ENCODE measurements at places on chromosomes 16 and 17. TPM values are rescaled to one million over a fixed set of nuclear protein-coding genes. Genes with fewer than 3 reads are reported as not detected.

DNA sequence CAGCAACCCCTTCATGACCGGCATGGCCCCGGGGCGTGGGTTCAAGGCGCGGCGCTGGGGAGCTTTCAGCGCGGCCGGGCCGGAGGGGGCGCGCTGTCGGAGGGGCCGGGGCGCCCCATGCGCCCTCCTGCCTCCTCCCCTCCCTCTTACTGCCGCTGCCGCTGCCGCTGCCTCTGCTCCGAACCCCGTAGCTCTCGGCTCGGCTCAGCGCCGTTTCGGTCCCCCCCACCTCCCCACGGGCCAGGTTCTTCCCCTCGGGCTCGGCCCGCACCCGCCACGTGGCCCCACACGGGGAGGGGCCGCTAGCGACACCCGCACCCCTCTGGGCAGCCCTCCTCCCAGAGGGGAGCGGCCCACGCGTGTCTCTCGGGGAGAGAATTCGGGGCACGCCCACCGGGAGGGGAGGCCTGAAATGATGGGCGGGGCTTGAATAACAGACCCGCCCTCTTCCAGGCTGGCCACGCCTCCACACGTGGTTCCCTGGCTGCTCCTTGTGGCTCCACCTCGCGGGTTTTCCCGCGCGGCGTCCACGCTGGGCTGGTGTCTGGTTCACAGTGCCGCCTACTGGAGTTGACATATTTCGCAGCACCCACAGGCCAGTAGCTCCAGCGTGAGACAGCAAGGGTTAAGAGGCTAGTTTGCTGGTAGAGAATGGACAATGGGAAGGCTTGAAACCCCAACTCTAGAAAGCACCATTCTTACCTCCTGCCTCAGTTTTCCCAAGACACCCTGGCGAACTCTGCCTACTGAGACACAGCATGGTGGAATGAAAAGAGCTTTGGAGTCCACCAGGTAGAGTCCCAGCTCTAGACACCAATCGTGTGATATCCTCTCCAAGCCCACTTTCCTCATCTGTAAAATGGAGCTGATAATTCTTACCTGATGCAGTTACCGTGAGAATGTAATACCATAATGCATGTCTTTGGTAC lies at the start of gene KCNH4:
Gene KCNH4 (minus strand): TSS at position 221 of the 929 bp plus-strand sequence. CDS start 197 bp downstream, at position 24.
- peak; percentile 70 for DNase-seq
- no peak within 1 kb of the TSS for H3K27ac ChIP-seq
- H3K27me3 ChIP-seq: no peaks in the 10 kb centered on the region
- H3K36me3 ChIP-seq: no peaks in the 10 kb centered on the region
- peak within 1 kb of the TSS; percentile 19 for H3K4me3 ChIP-seq

DNA sequence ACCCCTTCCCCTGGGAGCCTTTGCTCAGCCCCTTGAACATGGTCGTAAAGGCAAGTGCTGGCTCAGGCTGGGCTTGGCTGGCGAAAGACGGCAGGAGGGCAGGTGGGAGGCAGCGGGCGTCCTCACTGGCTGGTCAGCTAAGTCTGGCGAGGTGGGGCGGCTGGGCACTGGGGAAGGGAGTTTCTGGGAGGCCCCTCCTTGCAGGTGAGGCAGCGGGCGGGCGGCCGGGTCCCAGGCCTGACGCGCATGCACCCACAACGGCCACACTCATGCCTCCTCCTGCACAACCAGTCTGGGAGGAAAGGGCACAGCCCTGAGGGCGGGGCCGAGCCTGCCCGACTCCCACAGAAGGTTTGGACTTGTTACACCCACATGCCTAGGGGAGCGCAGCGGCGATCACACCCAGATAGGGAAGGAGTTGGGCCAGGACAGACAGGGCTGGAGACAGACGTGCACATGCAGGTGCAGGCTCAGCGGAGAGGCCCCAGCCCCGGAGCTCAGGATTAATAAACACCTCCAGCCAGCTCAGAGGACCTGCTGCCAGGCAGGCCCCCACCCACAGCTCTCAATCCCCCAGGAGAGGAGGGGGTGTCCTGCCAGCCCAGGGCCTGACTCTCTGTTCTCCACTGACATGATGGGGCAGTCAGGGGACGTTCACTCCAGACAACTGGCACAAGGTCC lies at the start of gene EVPL:
Gene EVPL (minus strand): TSS at position 148 of the 681 bp plus-strand sequence. CDS start 108 bp downstream, at position 40.
- H3K4me1 ChIP-seq: no peaks in the 10 kb centered on the region
- no peaks in the 10 kb centered on the region for H3K27me3 ChIP-seq
- H3K27ac ChIP-seq: no peak within 1 kb of the TSS
- H3K4me3 ChIP-seq: peak within 1 kb of the TSS; percentile 18

The MYO15A gene
- total RNA-seq: 5.4 TPM

The HSD17B1 gene
- total RNA-seq: 8.1 TPM

DNA sequence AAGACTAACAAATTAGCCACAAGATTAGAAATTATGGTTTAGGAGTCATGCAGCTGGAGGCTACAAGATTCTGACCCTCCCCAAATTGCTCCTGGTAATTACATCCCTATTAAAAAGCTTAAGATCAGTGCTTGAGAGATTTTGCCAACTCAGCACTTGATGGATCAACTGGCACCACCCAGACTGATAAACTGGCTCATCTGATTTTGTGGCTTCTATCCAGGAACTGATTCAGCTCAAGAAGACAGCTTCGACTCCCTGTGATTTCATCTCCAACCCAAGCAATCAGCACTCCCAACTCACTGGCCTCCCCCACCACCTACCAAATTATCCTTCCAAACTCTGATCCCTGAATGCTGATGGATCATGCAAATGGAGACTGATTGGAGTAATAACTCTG lies 94.8 kb downstream of the TNFRSF13B start:
- no peak for DNase-seq
- no peak overlapping the region for H3K4me3 ChIP-seq
- no peaks in the 10 kb centered on the region for H3K27me3 ChIP-seq
- no peaks in the 10 kb centered on the region for H3K4me1 ChIP-seq
- no peak overlapping the region for H3K27ac ChIP-seq
- no peaks in the 10 kb centered on the region for H3K36me3 ChIP-seq

DNA sequence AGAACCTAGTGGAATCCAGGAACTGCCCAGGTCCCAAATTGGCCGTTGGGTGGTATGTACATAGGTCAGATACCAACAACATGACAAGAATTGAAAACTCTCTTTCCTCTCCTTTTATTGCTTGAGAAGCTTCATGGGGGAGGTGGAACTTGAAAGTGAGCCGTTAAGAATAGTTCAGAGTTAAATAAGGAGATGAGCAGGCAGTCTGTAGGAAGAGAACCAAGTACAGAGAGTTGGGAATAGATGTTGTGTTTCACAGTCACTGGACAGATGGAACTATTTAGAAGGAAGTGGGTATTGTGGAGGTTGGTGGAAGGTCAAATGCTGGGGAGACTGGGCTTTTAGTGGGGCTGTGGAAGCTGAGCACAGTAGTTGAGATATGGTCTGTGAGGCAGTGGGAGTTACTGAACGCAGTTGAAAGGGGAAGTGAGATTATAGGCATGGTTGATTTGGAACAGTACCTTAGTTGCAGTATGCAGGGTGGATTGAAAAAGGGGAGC lies 26.4 kb downstream of the ARHGAP44 start:
- peaks cover 7% of the 10 kb centered on the region for H3K4me1 ChIP-seq
- no peak overlapping the region for H3K4me3 ChIP-seq
- no peak overlapping the region for H3K27ac ChIP-seq

The TERB1 gene
- 0.27 TPM for total RNA-seq

- H3K4me3 ChIP-seq: no peak overlapping the region
- H3K27me3 ChIP-seq: no peaks in the 10 kb centered on the region
- no peaks in the 10 kb centered on the region for H3K36me3 ChIP-seq
- no peak for DNase-seq
Measured at GRCh38 chr17:68906638-68907037, 48.6 kb downstream of the ABCA8 start.

GRCh38 chr16:57106767-57107166 lies 14.4 kb downstream of the CPNE2 start:
- no peak for DNase-seq
- no peak overlapping the region for H3K4me3 ChIP-seq

- H3K4me1 ChIP-seq: peaks cover 1% of the 10 kb centered on the region
- H3K4me3 ChIP-seq: peak overlapping the region; percentile 12
- H3K27me3 ChIP-seq: no peaks in the 10 kb centered on the region
- DNase-seq: peak; percentile 32
- no peaks in the 10 kb centered on the region for H3K36me3 ChIP-seq
Measured at GRCh38 chr17:69501591-69502468, 87.3 kb downstream of the MAP2K6 start.

DNA sequence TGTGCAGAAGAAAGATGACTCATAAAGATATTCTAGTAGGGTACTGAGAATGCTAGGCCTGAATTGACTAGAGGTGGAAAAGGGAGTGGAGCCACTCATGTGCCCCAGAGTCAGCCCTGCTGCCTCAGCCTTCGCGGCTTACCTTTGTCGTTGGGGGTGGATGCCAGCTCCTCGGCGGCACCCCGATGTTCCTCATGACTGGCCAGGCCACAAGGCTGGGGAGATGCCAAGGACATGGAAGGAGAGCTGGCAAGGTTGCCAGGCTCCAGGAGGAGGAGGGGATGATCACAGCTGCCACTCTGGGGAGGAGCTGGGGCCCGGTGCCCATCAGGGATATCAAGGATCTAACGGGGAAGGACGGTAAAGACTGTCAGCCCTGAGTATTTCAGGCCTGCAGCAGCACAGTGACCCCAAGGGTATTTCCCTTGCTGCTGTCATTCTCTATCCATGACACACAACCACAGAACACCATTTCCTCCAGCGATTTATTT lies 9.7 kb upstream of the SLC35B1 start:
- no peak for DNase-seq
- H3K36me3 ChIP-seq: no peaks in the 10 kb centered on the region
- H3K27me3 ChIP-seq: no peaks in the 10 kb centered on the region

DNA sequence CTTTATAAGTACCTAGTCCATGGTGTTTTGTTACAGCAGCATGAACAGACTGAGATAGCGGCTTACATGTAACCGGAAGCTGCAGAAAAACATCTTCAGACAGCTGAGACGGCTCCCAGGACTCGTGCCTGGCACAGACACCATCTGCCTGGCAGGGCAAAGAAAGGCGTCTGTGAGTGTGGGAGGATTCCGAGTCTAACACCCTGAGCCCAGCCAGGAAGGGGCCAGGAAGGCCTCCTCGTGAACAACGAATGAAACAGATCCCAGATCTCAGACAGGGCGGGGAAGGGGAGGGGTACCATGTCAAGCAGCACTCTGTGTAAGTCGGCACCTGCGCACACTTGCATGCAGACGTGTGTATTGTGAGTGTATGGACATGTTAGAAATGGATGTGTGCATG lies 4.4 kb upstream of the CSNK1D start:
- H3K27ac ChIP-seq: no peak overlapping the region
- H3K27me3 ChIP-seq: no peaks in the 10 kb centered on the region
- H3K36me3 ChIP-seq: no peaks in the 10 kb centered on the region

DNA sequence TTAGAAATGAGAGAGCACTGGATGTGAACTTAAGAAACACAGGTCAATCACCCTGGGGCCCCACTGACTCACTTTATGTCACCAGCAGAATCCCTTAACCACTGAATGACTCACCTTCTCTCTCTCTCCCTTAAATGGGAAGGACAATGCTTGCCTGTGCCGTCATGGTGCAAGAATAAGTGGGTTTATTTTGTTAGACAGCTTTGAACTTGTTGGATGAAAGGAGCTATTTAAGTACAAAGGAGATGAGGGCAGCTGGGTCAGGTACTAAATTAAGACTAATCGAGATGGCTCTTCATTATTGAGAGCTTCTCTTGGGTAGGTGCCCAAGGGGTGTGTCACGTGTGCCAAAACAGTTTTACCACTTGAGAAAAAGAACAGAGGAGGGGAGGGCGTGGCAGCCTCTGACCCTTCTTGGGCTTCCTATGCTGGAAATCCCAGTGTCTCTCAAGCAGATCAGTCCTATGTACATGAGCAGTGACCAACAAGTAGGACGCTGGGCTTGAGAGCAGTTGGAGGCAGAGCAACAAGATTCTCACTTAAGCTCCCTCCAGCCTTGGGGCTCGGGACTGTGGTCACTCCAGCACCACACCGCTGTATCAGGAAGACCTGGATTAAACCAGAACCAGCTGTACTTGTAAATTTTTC lies 6.7 kb upstream of the KRT31 start:
- DNase-seq: no peak
- no peaks in the 10 kb centered on the region for H3K27me3 ChIP-seq
- H3K36me3 ChIP-seq: no peaks in the 10 kb centered on the region

- H3K36me3 ChIP-seq: no peaks in the 10 kb centered on the region
- DNase-seq: peak; percentile 45
- H3K4me1 ChIP-seq: peaks cover 13% of the 10 kb centered on the region
- no peaks in the 10 kb centered on the region for H3K27me3 ChIP-seq
- H3K4me3 ChIP-seq: peak overlapping the region; percentile 52
- peak overlapping the region; percentile 73 for H3K27ac ChIP-seq
Measured at GRCh38 chr17:44556166-44556831, 985 bp upstream of the FZD2 start.

GRCh38 chr16:58487566-58488351 lies 12.2 kb upstream of the NDRG4 start:
- DNase-seq: peak; percentile 77
- no peaks in the 10 kb centered on the region for H3K36me3 ChIP-seq
- peaks cover 2% of the 10 kb centered on the region for H3K4me1 ChIP-seq
- no peaks in the 10 kb centered on the region for H3K27me3 ChIP-seq

GRCh38 chr16:68860978-68861892 lies 17.9 kb downstream of the TANGO6 start:
- H3K27ac ChIP-seq: no peak overlapping the region
- DNase-seq: no peak
- H3K36me3 ChIP-seq: no peaks in the 10 kb centered on the region

The TBC1D3H gene
- total RNA-seq: not detected

The ATP6V0C gene
- total RNA-seq: 119 TPM

GRCh38 chr17:40022961-40023541 lies 7.8 kb downstream of the CSF3 start:
- H3K4me1 ChIP-seq: peaks cover 21% of the 10 kb centered on the region
- DNase-seq: no peak
- H3K36me3 ChIP-seq: no peaks in the 10 kb centered on the region
- no peak overlapping the region for H3K27ac ChIP-seq

- H3K4me3 ChIP-seq: no peak overlapping the region
- H3K4me1 ChIP-seq: peaks cover 7% of the 10 kb centered on the region
- H3K27ac ChIP-seq: no peak overlapping the region
- no peaks in the 10 kb centered on the region for H3K36me3 ChIP-seq
- no peaks in the 10 kb centered on the region for H3K27me3 ChIP-seq
- DNase-seq: no peak
Measured at GRCh38 chr17:40482722-40483121, 18.7 kb downstream of the TNS4 start.

The MVP gene
- total RNA-seq: 125 TPM

GRCh38 chr17:66713533-66714042 lies 121.3 kb upstream of the CACNG5 start:
- no peaks in the 10 kb centered on the region for H3K27me3 ChIP-seq
- H3K27ac ChIP-seq: no peak overlapping the region
- no peaks in the 10 kb centered on the region for H3K36me3 ChIP-seq
- no peak for DNase-seq
- H3K4me1 ChIP-seq: no peaks in the 10 kb centered on the region

GRCh38 chr16:9134306-9134705 lies 42.9 kb downstream of the HAPSTR1 start:
- no peak overlapping the region for H3K4me3 ChIP-seq
- no peaks in the 10 kb centered on the region for H3K36me3 ChIP-seq
- no peak for DNase-seq
- H3K27me3 ChIP-seq: no peaks in the 10 kb centered on the region
- no peak overlapping the region for H3K27ac ChIP-seq

All from ovary (tissue), 10 donors.